ENCODE measurements at places on chromosomes 12 and 14.

DNA sequence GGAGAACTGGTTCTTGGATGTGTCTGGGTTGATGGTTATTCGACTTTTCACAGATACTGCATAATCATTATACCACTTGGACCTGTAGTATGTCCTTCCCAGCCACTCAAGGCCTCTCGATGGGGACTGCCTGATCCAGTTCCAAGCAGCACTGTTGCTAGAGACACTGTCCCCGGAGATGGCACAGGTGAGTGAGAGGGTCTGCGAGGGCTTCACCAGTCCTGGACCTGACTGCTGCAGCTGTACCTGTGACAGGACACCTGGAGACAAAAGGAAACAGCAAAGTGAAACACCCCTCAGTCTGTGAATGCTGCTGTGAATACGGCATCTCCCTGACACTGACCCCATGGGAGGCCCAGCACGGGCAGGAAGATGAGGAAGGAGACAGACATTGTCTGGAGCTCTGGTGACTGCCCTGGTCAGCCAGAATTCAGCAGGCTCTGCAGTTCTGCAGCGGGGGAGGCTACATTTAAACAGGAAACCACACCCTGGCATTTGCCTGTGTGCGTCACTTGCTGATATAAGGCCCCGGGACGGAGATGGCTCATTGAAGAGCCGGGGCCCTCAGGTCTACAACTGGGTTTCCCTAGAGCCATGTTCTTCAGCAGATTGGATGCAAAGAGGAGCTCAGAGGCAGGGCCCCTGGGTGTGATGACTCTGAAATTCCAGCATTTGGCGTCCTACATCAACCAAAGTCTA, 413.6 kb downstream of the TMEM121 start:
- peak; percentile 61 for DNase-seq

- no peak for DNase-seq
Measured at GRCh38 chr12:979349-979748, 11.7 kb upstream of the ERC1 start.

GRCh38 chr14:35250319-35250718, 41.9 kb upstream of the PSMA6 start:
- no peak for DNase-seq

- peak; percentile 86 for DNase-seq
Measured at GRCh38 chr14:53193193-53193592, 40.1 kb upstream of the DDHD1 start.

- DNase-seq: no peak
Measured at GRCh38 chr14:90040411-90040810, 21.4 kb upstream of the KCNK13 start.

DNA sequence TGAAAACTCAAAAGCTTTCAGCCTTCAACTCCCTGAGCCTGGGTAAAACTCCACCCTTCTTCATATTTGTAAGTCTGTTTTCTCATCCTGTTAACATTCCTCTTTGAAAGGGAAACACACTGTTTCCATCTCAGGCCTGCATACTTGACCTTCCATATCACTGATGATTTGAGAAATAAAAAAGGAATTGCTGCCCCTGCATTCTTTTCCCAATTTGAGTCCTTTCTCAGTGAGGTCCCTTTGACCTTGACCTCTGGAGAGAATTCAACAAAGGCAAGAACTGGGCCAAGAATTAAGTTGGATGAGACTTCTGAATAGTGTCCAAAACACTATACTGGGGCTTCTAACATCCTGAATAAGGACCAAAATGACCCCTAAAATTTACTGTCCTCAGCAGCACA, 108.0 kb downstream of the AEBP2 start:
- DNase-seq: no peak

GRCh38 chr14:79037593-79037992, 867.4 kb downstream of the NRXN3 start:
- no peak for DNase-seq

DNA sequence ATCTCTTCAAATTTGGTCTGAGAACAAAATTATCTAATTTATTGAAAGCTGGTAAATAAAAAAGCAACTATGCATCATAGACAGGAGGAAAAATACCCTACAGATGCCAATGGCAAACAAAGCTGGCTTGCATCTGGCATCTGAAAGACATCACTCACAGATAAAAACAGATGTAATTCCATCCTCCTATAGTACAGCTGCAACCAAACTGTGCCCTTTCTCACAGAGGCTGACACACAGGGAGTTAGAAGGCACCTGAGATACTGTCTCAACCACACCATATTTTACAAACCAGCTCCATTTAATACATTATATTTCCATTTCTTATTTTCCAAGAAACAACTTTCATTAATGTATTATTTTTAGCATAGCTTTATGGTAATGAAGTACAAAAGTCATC, 39.4 kb downstream of the DUSP16 start:
- DNase-seq: no peak

GRCh38 chr14:50270932-50271331, 39.6 kb upstream of the SOS2 start:
- no peak for DNase-seq

- DNase-seq: no peak
Measured at GRCh38 chr14:101604228-101604934, 43.1 kb downstream of the DIO3 start.

DNA sequence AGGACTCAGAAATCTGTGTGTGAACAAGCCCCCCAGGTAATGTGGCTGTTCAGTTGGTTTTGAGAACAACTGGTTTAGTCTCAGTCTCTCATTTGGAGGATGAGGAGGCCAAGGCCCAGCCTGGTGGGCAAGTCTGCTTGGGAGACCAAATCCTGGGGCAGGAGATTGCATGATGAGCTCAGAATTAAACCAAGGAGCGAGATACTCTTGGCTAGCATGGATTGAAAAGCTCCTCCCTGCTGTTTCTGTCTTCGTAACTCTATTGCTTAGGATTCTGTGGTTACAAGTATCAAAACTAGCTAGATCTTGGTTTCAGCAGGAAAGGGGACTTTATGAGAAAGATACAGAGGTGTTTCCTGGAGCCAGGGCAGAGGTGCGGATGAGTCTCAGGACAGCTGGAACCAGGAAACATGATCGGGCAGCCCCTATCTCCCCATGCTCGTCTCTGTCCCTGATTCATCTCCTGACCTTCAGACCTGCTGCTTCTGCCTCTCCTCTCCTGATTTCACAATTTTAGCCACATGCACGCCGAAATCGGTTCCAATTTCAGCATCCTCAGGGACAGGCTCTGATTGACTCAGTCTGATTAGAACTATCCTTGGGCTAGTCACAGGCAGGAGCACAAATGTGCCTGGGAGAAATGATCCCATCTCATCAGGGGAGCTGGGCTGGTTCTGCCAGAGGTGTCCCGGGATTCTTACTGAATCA, 40.2 kb upstream of the RIN3 start:
- peak; percentile 52 for DNase-seq

- DNase-seq: no peak
Measured at GRCh38 chr14:63295231-63295685, 23.5 kb downstream of the GPHB5 start.

GRCh38 chr14:23351681-23352505, 794 bp downstream of the SLC22A17 start:
- DNase-seq: no peak

DNA sequence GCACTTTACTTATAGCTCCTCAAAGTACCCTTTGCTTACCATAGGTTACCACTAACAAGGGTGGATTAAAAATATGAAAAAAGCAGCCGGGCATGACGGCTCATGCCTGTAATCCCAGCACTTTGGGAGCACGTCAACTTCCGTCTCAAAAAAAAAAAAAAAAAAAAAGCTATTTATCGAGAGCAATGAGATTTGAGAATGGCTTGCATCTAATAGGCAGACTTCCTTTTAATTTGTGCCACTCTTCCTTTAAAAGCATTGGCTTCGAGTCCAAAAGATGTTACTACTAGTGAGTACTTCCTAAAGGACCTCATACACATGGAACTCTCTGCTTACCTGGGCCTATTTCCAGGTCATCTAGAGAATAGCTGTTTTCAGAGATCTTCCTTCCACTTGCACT, 38.5 kb upstream of the CERS5 start:
- DNase-seq: no peak

GRCh38 chr14:88470542-88471440, 84.0 kb downstream of the PTPN21 start:
- peak; percentile 11 for DNase-seq

DNA sequence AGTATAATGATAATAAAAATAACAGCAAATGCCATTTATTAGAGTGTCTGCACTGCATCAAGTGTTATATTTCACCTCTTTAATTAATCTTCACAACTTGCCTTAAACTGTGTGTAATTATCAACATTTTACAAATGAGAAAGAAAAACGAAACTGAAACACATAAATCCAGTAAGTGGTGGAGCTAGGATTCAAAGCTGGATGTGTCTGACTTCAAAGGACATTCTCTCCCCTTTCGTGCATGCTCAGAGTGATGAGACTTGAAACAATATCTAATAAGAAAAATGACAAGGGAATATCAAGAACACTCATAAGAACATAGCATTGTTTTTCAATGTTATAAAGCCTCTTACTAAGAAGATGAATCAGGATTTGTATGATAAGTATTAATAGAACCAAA, 78.8 kb downstream of the DUSP6 start:
- no peak for DNase-seq

DNA sequence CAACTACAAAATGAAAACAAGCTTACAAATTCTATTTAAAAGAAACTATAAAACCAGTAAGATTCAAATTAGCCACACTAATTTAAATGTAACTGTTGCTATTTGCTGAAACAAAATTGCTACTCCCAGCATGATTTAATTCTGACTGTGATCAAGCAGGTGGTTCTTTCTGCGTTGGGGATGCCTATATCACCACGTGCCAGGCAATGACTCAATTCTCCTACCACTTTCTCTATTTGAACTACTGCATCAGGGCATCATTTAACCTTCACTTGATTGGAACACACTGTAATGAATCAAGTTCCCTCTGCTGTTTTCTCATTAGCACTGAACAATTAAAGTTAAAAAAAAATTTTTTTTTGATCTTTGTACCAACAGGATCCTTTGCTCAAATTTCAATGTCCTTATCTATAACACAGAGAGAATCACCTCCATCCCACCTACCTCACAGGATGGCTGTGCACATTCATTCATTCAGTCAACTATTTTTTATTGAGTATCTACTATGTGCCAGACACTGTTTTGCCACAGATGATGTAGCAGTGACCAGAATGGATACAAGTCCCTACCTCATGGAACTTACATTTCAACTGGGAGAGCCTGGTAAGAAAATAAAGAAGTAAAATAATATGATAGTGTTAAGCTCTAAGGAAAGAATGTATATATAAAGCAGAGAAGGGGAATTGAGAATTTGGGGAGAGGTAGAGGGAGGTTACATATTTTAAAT, 8.0 kb upstream of the ACTN1 start:
- peak; percentile 70 for DNase-seq

- DNase-seq: no peak
Measured at GRCh38 chr14:89681086-89682018, 264.3 kb upstream of the FOXN3 start.

DNA sequence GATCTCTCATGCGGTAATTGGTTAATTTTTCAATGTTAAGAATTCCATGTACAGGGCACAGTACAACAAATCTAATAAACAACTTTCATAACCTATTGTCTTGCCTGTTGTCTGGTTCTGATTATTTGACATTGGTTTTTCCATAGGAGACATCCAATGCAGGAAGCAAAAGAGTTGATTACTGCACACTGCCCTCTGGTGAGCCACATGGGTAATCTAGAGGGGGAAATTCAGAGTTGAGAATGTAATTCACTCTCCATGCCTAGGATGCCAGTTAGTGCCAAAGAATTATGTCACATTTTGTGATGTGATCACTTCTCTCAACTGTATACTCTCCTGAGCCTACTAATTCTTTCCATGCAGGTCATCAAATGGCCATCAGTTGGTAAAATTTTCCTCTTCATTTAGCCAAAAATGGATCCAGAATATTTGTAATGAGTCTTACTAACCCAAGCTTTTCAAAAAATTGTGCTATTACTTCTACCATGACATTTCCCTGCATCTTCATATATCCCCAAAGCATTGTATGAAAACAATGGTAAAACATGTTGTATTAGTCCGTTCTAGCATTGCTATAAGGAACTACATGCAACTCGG, 17.7 kb upstream of the CCDC91 start:
- DNase-seq: peak; percentile 63

- no peak for DNase-seq
Measured at GRCh38 chr14:85315733-85316290, 214.1 kb upstream of the FLRT2 start.

DNA sequence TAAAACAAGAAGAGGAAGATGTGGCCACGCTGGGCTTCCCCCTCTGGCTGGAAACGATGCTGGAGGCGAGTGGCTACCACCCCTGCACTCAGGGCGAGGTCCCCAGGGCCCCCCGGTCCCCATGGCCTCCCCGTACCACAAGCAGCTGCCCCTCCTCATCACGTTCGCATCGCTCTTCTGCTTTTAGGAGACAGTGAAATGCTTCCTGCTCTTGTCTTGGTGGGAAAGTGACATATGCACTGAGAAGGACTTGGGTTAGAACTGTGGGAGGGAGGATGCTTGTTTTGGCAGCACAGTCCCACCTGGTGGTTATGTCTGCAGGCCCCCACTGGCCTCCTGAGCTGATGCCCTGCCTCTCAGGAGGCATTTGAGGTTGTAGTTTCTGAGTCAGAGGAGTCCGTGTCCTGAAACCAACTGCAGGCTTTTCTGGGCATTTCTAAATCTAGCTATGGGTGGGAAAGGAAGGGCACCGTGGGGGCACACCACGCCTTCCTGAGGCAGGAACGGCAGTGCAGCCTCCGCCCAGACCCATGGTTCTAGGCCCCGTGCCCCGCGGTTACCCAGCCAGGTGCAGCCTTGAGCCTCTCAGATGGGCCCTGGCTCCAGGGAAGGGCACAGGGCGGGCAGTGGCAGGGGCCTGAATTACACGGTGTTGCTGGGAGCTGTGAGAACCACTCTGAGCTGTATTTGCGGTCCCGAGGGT, 139.3 kb downstream of the ADGRD1 start:
- DNase-seq: peak; percentile 56

GRCh38 chr12:104682790-104683279, 226.1 kb downstream of the CHST11 start:
- DNase-seq: no peak

- no peak for DNase-seq
Measured at GRCh38 chr12:50546441-50547318, 41.9 kb downstream of the DIP2B start.

GRCh38 chr14:48580692-48581091, 905.3 kb upstream of the MDGA2 start:
- DNase-seq: no peak

DNA sequence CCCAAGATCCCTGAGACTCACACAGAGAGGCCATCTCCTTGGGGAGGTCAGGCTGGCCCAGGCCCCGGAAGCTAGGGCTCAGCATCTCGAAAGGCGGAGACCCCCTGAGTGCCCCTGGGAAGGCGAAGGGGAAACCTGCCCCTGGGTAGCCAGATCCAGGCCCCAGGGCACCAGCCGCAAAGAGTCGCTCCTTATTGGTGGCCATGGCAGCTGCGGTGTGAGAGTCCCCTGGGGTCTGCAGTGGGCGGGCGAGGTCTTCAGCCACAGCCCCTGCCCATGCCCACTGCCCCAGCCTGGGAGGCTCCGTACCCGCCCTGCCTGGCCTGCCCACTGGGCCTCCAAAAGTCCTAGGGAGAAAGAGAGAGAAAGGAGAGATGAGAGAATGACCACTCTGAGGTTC, 4.7 kb downstream of the RARG start:
- DNase-seq: no peak

Measured in HT1080 (cell line).